Epithelial cell of proximal tubule (primary cell): ENCODE measurements at places on chromosomes 2 and 18. TPM values are rescaled to one million over a fixed set of nuclear protein-coding genes. Genes with fewer than 3 reads are reported as not detected.

GRCh38 chr18:38576349-38576748 lies 1010.8 kb upstream of the CELF4 start:
- no peak for DNase-seq

GRCh38 chr2:172513935-172514586 lies 41.8 kb upstream of the PDK1 start:
- DNase-seq: no peak

Gene SMYD1
- total RNA-seq: not detected in 2 replicates

Gene ATP8B1
- total RNA-seq: 14.4 and 26.6 TPM in 2 replicates

DNA sequence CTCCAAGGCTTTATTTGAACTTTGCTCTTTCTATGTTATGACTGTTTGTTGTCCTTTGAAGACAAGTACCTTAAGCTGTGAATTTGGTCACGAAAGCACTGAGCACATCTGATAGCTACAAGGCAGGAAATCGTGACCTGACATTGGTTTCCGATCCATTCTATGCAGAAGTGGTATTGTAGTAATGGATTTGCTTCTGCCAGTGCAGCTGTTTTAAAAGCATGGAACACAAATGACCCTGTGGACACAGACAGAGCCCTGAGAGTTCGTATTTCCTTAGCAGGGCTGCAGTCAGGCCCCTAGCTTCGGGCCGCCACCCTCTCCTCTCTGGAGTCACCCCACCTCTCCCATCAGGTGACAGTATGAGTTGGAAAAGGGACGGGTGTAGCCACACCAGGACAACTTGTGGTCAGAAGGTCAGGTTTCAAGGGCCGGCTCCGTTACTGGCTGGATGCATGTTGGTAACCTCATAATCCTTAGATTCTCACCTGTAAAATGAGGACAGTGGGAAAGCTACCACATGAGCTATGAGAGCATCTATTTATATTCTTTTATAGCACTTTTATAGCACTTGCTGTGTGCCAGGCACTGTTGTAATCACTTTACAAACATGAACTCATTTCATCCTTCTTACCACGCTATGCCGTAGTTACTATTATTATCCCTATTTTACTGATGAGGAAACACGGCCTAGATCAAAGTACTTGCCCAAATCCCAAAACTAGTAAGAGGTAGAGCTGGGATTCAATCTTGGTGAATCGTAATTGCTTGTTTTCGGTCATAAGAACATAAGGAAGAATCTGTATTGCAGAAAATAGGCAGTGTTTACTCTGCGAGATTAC lies 70.2 kb downstream of the SPATS2L start:
- DNase-seq: no peak

DNA sequence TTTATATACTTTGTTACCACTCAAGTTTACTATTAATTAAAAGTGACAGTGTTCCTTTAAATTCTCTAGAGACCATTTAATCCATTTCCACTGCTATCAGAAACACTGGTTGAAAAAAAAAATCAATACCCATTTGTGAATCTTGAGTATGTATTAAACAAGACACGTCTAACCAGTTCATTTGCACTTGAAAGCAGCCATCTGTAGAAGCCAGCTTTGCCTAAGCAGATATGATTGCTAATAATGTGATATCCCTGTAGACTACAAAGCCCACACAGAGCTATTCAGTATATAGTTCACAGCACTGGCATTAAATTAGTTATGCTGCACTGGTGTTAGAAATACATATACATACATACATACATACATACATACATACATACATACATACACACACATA lies 111.8 kb upstream of the SP3 start:
- DNase-seq: no peak

Gene DUSP2
- total RNA-seq: 4.4 and 5.4 TPM in 2 replicates

- DNase-seq: no peak
These were observed 78.1 kb downstream of the ASAP2 start for GRCh38 chr2:9284521-9285297.

DNA sequence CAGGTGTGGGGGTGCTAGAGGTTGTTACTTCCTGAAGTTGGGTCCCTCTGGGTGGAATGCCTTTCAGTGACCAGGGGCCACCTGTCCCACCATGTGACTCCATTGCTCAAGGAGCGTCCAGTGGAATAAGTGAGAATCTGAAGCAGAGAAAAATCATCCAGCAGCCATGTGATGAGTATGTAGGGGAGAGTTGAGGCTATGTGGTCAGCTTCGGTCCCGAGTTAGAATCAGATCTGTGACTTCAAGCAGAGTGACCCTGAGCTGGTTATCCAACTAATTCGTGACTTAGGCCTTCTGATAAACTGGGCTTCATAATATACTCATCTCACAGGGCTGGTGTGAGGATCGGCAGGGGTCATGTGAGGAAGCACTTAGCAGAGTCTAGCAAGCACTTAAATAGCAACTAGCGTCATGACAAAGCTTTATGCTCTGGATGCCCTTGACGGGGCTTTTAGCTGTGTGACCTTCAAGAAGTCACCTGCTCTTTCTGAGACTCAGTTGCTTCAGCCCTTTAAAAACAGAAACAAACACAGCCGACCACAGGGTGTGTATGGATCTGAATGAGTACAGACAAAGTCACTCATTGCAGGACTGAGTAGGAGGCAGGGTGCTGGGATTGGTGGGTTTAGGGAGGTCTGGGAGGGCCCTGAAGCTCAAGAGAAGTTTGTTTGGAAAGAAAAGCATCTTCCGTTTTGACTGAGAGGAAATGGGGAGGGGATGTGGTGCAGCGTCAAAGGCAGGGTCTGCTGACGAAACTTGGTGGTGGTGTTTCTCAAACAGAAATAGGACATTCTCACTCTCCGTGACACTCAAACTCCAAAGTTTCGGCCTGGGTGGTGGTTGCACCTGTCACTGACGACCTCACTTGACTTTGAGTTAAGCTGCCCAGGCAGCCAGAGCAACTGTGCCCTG lies 264.0 kb upstream of the CXCR4 start:
- no peak for DNase-seq

GRCh38 chr2:3751806-3752205 lies 48.4 kb downstream of the DCDC2C start:
- no peak for DNase-seq

- no peak for DNase-seq
These were observed 73.2 kb downstream of the MAP4K4 start for GRCh38 chr2:101770726-101771125.

- DNase-seq: no peak
These were observed 610.8 kb downstream of the EPHA4 start for GRCh38 chr2:220961143-220961860.

- DNase-seq: no peak
These were observed 427.7 kb downstream of the TGIF1 start for GRCh38 chr18:3877678-3878077.

DNA sequence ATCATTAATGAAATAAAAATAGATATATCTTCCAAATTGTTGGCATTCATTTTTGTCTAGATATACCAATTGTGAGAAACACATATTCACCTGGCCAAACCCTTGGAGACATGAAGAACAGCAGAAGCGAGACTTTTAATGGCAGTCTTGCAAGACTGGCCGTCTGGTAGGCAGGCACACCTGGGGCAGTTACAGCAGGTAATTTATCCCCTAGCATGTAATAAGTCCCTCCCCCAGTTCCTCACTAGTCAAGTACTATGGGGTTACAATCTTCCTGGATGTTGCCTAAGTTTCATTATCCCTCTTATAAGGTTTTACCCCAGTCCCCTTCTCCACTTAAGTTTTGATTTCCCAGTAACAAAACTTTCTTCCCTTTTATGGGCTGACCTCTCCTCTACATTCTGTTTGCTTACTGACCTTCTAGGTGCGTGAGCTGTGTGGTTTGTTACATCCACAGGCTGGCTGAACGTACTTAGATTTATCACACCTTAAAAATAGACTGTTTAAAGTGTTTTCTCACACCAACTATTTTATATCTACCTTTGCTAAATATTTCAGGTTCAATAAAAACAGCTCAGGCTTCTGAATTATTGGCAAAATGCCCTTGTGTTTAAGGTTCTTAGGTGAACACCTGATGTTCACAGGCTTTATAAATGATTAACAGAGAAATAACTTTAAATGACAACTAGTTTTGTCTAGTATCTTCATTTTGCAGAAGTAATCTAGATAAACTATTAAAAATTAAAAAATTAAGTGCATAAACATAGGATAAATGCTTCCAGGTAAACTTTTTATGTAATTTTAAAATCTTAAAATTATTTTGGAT lies 365.0 kb upstream of the TFPI start:
- no peak for DNase-seq

GRCh38 chr2:68907232-68907919 lies 36.2 kb upstream of the BMP10 start:
- DNase-seq: no peak

Gene TMEM169
- 2.9 and 3.1 TPM in 2 replicates for total RNA-seq

Gene GCG
- total RNA-seq: not detected in 2 replicates

- no peak for DNase-seq
These were observed 91.2 kb upstream of the KLHL29 start for GRCh38 chr2:23293731-23294130.

Gene ESPNL
- 0.14 and 2.7 TPM in 2 replicates for total RNA-seq

Gene ACTG2
- not detected in 2 replicates for total RNA-seq

Gene BCL11A
- 3.5 and 4.4 TPM in 2 replicates for total RNA-seq

DNA sequence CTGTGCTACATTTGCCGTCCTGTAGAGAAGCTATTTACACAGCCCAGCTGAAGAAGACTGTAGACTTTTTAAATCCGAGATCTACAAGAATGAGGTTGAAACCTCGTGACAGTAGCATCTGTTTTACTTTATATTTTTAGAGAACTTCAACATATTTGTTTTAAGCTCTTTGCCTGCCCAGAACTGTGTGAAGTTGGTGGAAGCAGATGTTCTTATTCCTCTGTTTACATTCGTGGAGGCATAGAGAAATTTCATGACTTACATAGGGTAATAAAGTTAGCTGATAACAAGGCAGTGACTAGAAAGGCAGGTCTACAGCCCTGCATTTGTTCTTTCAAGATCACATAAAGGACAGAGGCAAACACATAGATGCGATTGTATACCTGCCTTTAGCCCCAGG lies 47.0 kb upstream of the MAP3K20 start:
- DNase-seq: no peak

GRCh38 chr2:226478109-226478809 lies 321.4 kb downstream of the IRS1 start:
- DNase-seq: peak; percentile 90

DNA sequence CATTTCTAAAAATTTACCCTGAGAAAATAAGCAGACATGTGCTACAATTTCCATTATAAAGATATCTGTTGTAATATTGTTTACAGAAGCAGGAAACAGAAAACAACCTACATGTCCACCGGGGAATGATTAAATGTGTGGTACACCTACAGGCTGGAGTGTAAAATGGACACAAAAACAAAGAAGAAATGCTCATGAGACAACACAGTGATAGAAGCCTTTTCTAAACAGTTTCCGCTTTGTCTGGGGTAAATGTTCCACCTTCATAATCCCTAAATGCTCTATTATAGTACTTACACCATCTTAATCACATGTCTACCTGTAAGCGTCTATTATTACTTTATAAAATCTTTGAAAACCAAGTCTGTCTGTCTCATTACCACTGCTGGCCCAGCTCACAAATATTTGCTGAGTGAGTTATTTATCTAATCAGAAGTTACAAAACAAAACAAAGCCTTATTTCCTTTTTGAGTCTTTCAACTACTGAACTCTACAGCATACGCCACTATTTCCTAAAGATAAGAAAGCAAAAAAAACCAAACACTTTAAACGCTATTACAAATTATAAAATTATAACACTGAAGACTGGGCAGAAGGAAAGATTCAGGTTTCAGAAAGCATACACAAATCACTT lies 95.3 kb downstream of the PIGN start:
- no peak for DNase-seq

GRCh38 chr2:112137516-112138158 lies 548 bp upstream of the FBLN7 start:
- no peak for DNase-seq

- DNase-seq: no peak
These were observed 152.6 kb upstream of the RND3 start for GRCh38 chr2:150640039-150640438.

DNA sequence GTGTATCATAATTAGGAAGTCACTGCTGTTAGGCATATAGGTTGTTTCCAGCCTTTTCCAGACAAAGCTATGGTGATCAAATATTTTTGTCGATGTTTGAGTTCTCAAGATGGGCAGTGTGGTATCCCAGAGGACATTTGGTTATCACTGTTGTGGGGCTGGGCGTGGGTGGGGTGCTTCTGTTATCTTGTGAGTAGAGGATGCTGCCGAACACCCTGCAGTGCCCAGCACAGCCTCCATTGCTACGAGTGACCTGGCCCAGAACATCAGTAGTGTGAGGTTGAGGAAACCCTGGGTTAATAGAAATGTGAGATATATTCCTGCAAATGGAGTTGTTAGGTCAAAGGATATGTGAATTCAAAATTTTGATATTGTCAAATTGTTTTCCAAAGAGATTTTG lies 33.2 kb downstream of the ZNF236 start:
- DNase-seq: no peak

DNA sequence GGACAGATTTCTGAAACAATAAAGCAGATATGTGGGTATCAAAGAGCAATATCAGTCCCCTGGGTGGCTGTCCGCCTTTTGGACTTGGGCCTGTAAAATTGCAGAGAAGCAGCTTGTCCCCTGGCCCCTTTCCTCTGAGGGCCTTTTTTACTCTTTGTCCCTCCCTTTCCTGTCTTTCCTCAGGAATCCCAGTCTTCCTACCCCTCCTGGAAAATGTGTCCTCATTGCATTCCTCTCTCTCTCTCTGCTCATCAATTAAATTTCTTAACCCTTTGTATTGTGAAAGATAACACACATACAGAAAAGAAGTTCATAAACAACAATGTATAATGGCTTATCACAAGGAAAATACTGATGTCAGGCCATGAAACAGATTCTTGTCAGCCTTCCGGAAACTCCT lies 3.0 kb upstream of the GRB14 start:
- no peak for DNase-seq

Gene ARHGAP15
- not detected in 2 replicates for total RNA-seq

GRCh38 chr18:495017-495416 lies 5.5 kb downstream of the COLEC12 start:
- DNase-seq: no peak
